ENCODE measurements at places on chromosomes 11 and 22. TPM values are rescaled to one million over a fixed set of nuclear protein-coding genes. Genes with fewer than 3 reads are reported as not detected.

- peak; percentile 71 for DNase-seq
Observed at GRCh38 chr11:114060392-114061047, 1.0 kb downstream of the ZBTB16 start.

DNA sequence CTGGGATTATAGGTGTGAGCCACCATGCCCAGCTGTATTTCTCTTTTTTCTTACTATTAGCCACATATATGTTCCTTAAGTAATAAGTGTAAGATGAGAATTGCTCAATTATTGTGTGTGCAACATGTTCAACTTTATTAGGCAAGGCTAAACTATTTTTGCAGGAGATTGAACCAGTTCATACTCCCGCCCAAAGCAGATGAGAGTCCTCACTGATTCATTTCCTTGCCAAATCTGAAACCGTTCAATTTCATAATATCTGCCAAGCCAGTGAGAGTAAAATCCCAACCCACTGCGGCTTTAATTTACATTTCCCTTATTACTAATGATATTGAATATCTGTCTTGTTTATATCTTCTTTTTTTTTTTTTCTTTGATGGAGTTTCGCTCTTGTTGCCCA is 48.4 kb downstream of the KCNJ4 start:
- DNase-seq: no peak

DNA sequence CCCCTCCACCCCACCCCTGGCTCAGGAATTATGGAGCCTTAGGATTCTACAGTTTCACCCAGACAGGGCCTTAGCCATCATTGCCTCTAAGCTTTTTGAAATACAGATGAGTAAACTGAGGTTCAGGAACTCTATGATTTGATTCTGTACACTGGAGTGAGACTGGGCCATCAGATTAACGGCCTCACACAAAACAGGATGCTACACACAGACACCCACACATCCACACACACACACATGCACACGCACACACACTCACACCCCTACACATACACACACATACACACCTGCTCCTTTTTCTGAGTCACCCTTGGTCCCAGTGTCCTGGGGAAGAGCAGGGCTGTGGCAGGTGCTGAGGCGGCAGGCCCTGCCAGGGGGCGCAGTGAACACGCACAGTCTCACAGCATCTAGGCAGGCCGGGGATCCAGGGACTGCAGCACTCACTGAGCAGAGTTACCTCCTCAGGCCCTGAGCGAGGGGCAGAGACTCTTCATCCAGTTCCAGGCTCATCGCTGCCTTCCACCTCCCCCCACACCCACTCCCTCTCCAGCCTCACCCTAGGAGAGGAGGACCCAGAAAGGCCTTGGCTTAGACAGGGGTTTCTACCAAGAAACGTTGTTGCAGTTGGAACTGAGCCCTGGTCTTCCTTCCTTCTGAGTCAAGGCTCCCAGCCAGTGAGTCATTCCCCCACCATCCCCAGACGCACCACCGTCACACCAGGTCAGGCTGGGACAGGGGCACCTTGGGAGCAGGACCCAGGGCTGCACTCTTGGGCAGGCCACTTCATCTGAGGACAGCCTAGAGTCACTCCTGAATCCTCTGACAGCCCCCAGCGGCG is 89.8 kb upstream of the PARVA start:
- no peak for DNase-seq

- DNase-seq: no peak
Observed at GRCh38 chr22:25080855-25081254, 118.8 kb upstream of the CRYBB3 start.

MRGPRF gene
- 11.5 TPM for total RNA-seq

SLC25A18 gene
- total RNA-seq: 0.50 TPM

PLAAT2 gene
- total RNA-seq: 2.9 TPM

SLC22A12 gene
- total RNA-seq: not detected
